ENCODE measurements at places on chromosomes 4 and X. TPM values are rescaled to one million over a fixed set of nuclear protein-coding genes. Genes with fewer than 3 reads are reported as not detected.

Gene WAS
- 0.12 TPM for total RNA-seq

Gene KDR
- 18.2 TPM for total RNA-seq

Gene CT55
- not detected for total RNA-seq

Gene SYP
- 0.66 TPM for total RNA-seq

Gene ABCB7
- total RNA-seq: 18.1 TPM

Gene CNKSR2
- 2.9 TPM for total RNA-seq

Gene EDA2R
- total RNA-seq: 8.3 TPM

Gene SPACA5B
- total RNA-seq: not detected

All from aortic smooth muscle cell (primary cell).